ENCODE measurements at places on chromosomes 3 and 15.

GRCh38 chr3:135009014-135009413 lies 214.0 kb downstream of the EPHB1 start:
- no peak for DNase-seq

DNA sequence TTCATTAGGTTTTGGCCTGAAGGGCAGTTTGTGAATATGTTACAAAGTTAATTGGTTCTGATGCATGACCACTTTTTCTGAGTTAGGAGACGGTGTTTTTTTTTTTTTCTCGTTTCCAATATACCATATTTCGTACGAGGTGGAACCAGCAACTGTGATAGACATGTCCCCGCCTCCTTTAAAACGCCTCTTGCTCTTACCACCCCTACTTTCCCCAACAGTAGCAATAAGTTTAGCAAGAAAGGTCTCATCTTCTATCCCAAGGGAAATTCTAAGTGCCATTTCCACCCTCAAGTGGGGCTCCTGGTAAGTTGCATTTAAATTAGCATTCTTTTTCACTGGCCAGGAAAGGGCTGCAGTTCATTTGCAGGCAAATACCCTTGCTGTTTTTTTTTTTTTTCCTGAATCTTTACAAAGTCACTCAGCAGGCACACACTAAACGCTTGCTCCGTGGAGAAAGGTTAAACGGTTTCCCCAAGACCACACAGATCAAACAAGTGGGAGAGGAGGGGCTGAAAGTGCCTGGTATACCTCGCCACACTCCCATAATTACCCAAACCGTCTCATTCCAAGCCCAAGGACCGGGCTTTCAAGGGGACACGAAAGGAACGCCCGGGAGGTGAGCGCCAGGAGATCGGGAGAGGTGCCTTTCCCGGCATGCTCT lies 39.5 kb upstream of the MGA start:
- no peak for DNase-seq

DNA sequence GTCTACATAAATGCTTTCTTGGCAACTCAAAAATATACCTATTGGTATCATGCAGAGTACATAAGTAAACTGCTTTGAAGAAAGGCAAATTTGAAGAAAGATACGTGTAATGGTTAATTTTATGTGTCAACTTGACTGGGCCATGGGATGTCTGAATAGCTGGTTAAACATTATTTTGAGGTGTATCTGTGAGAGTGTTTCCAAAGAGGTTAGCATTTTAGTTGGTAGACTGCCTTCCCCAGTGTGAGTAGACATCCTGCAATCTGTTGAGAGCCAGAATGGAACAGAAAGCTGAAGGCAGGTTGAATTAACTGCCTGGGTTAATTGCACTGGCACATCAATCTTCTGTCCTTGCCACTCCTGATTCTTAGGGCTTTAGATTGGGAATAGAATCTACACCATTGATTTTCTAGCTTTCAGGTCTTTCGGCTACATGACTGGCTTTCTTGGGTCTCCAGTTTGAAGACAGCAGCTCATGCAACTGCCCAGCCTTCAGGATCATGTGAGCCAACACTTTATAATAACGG lies 98.3 kb downstream of the CMSS1 start:
- no peak for DNase-seq

GRCh38 chr15:33693166-33693800 lies 275.0 kb upstream of the CHRM5 start:
- no peak for DNase-seq

DNA sequence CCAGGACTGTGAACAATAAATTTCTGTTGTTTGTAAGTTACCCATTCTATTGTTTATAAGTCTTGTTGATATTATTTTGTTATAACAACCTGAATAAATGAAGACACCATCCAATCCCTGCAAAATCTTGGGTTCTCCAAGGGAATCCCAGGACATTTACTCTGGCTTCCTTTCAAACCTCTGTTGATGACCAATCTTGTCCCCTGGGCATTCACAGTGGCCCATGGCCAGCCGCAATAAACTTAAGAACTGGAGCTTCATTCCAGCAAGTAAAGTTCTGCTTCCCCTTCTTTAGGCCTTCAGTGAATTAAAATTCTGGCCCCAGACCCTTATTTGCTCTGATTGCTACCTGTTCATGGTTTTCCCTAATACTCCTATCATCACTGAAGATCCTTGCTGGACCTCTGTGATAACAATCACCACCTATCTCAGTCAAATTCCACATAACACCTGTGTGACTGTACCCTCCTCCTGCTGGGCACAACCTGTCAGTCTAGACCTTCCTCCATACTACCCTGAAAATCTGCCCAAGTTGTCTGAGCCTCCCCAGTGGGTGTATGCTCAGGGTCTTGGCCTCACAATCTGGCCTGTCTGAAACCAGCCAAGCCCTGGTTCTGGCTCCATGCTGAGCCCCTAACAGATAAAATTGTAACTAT lies 153.1 kb downstream of the SEMA6D start:
- DNase-seq, result no peak

DNA sequence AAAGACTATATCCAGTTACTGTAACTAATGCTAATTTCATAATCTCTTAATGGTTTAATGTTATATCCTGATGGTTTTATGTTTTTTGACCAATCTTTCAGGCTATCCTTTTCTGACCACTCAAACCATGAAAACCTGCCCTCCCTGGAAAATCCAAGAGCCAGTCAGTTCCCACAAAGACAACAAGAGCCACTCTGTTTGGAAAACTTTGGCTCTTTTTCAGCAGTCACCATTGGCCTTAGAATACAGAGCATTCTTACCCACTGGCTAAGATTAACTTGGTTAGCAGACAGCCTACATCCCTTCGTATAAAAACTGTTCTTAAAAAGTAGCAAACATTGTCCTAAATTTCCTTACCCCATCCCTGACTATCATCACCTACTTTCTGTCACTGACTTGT lies 32.9 kb downstream of the ALCAM start:
- DNase-seq, result no peak

- no peak for DNase-seq
These were observed 139.3 kb downstream of the RSRC1 start for GRCh38 chr3:158249183-158249582.

- no peak for DNase-seq
These were observed 361.0 kb upstream of the IL12A start for GRCh38 chr3:159627634-159628033.

GRCh38 chr15:69060744-69061143 lies 46.2 kb downstream of the NOX5 start:
- DNase-seq, result no peak

DNA sequence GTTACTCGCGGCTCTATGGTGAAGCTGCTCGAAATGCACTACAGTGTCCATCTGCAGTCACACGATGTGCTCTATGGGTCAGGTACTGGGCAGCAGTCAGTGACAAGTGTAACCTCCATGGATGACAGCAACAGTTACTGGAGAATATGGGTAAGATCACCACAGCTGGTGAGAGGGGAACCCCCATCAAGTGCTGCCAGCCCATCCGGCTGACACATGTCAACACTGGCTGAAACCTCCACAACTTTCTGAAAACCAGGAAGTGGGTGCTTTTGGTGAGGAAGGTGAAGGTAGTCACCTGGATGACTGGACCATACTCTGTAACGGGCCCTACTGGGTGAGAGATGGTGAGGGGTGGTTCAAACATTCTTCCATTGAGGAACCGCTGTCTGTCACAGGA lies 87.4 kb upstream of the C15orf39 start:
- DNase-seq, result no peak

DNA sequence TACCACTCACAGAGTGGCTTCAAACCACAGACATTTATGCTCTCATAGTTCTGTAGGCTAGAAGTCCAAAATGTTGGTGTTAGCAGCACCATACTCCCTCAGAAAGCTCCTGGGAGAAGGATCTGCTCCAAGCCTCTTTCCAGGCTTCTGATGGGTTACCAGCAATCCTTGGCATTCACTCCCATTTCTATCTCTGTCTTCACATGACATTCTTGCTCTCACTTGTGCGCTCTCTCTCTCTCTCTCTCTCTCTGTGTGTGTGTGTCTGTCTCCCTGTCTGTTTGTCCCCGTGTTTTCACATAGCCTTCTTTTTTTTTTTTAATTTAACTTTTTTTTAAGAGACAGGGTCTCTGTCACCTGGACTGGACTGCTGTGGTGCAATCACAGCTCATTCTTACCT lies 26.3 kb downstream of the CDAN1 start:
- DNase-seq, result no peak

DNA sequence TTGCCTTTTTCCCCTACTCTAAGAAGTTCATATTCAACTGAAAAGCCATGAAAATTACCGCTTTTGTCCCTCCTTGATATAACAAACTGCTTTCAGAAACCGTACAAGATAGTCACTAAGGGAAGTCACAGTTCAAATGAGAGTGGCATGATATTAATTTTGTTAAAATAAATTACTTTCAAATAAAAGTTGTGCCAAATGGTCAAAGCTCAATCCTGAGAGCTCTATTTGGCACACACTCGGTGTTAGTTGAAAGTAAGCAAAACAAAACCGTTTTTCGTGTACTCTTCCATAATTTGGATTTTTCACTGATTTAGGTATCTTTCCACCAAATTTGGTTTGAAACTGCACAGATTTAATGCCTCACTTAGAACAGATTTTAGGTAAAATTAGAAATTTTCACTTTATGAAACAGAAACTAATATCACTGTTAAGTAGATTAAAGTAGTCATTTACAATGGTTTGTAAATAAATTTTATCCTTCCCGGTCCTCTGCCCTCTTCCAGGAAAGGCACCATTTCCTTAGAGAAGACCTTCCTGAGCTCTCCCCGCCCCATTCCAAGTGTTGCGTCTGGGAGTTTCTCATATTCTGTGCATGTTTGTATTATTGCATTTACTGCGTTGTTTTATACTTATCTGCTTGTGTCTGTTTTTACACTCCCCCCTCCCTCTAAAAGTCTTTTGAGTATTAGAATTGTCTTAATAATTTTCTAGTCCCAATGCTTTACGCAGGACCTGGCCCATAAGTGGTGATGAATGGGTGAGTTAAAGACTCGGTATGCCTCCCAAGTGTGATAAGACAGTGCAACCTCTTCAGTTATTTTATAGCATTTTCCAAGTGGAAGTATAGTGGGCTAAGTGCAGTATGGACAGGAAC lies 853 bp downstream of the TCAIM start:
- no peak for DNase-seq

DNA sequence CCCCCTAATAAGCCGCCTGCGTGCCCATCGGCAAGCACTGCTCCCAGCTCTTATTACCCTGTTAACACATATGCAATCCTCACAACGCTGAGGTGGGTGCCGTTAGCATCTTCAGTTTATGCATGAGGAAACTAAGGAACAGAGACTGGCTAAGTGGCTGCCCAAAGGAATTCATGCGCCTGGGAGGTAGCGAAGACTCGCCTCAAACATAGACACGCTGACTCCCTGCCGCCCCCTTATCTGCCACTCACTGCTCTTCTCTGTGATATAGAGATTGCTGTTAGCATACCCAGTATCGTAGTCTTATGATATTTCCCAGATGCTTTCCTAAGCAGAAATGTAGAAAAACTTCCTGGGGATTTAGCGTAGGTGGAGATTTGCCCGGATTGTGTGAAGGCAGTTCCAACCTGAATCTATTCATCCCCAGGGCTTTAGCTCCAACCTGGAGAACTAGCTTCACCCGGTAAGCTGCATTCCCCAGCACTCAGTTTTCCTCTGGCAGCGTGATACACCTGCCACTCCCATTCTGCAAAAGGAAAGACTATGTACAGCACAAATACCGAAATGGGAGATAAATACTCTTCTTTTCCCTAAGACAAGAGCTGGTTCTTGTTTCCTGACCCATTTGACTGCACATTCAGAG lies 23.7 kb upstream of the CD47 start:
- DNase-seq, result no peak

DNA sequence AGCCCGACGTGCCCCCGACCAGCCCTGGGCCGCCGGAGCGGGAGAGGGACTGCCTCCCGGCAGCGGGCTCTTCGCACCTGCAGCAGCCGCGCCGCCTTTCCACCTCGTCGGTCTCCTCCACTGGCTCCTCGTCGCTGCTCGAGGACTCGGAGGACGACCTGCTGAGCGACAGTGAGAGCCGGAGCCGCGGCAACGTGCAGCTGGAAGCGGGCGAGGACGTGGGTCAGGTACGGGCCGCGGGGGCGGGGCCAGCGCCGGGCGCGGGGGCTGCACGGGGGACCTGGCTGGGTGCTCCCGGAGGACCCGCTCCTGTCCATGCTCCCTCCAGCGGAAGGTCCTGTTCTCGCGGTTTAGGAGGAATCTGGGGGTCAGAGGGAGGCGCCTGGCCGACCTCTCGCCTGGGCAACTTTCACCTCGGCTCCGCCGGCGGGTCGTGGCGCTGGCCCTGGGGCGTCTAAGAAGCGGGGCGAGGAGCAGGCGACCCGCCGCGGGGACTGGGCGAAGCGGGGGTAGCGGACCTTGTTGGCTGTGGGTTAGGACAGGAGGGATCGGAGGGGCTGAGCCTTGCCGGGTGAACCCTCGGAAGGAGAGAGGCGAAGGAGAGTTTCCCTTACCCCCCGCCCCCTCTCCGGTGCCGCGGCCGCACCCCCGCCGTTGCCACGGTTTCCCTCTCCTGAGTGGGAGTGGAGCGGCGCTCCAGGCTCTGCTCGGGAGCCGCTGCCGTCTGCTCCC lies 682 bp downstream of the ITPKA start:
- peak; percentile 19 for DNase-seq

DNA sequence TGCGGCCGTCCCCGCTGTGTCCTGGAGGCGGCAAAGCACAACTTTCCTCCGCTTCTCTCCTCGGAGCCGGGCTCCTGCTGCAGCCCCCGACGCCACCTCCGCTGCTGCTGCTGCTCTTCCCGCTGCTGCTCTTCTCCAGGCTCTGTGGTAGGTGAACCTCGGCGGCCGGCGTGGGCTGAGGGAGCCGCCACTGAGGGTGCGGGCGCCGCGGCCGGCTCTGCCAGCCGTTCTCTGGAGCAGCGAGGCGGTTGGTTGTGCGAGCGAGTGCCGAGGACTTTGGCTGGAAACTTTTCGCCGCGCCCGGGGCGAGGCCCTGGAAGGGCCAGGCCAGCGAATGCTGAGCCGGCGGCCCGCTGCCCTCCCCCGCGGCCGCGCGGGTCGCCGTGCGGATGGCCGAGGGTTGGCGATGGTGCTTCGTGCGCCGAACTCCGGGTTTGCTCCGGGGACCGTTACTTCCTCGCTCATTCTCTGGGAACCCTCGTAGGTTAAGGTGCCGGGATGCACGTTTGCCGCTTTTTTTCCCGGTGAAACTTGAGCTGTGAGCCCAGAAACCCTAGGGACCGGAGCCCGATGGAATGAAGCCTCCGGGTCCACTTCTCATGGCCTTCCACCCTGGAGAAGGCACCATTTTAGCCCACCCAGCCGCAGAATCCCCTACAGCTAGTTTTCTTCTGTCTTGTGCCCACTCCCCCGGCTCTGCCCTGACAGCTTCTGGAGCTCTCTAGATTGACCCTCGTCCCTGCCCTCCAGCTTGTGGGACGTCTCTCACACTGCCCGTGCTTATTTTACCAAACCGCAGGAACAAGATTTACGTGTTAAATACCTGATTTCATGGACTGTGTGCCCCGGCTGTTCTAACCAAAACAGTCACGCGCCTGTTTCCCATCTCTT lies 660 bp downstream of the NECTIN3 start:
- DNase-seq, result no peak

- no peak for DNase-seq
These were observed 109.9 kb downstream of the APBA2 start for GRCh38 chr15:28995705-28996104.

DNA sequence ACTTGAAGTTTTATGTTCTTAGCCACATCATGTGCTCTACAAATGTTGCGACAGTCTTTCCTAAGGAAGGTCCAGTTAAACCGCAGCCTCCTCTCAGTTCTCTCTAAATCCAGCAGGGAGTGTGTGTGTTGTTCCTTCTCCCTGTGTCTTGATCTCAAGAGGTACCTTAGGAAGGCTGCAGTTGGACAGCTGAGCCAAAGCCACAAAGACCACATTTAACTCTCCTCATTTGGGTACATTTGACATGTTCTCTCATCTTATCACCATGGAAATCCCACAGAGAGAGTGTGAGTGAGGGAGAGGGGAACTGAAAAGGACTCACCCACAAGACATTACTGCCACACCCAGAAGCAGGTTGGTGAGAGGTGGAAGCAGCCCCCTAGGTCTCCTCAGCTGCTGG lies 79.5 kb downstream of the CD200R1L start:
- no peak for DNase-seq

Data from NCI-H1092 treated with DMSO at 0.1 percent for 48 hours (cell line).